Kidney (tissue), 22 donors: ENCODE measurements at places on chromosomes 6 and 20. TPM values are rescaled to one million over a fixed set of nuclear protein-coding genes. Genes with fewer than 3 reads are reported as not detected.

The MAN1A1 gene
- polyA plus RNA-seq, result 30.4 TPM

The RNF217 gene
- 3.1 TPM for polyA plus RNA-seq

The CDSN gene
- polyA plus RNA-seq, result not detected

The FKBP1C gene
- 1.6 TPM for polyA plus RNA-seq

The RAMACL gene
- not detected for polyA plus RNA-seq

The DNAH8 gene
- not detected for polyA plus RNA-seq

The RAET1G gene
- 1.3 TPM for polyA plus RNA-seq

The TRMT6 gene
- polyA plus RNA-seq, result 9.1 TPM

The SLC22A16 gene
- polyA plus RNA-seq, result not detected

The BPI gene
- polyA plus RNA-seq, result 1.5 TPM

The NPBWR2 gene
- not detected for polyA plus RNA-seq

The TCF15 gene
- polyA plus RNA-seq, result 1.6 TPM

The BTN2A1 gene
- 15.6 TPM for polyA plus RNA-seq

The MYLK2 gene
- polyA plus RNA-seq, result not detected

The FAM83B gene
- polyA plus RNA-seq, result 0.77 TPM

The HLA-F gene
- polyA plus RNA-seq, result 52.1 TPM

The ADGB gene
- polyA plus RNA-seq, result not detected

The IPCEF1 gene
- 2.7 TPM for polyA plus RNA-seq

The TRIM40 gene
- not detected for polyA plus RNA-seq

The GPSM3 gene
- polyA plus RNA-seq, result 6.2 TPM

The CASS4 gene
- polyA plus RNA-seq, result 0.22 TPM

The RHAG gene
- not detected for polyA plus RNA-seq

The ADIG gene
- 0.58 TPM for polyA plus RNA-seq

The CDH26 gene
- polyA plus RNA-seq, result 0.47 TPM

The MAP7 gene
- 16.0 TPM for polyA plus RNA-seq

The RIPOR3 gene
- polyA plus RNA-seq, result 10.5 TPM

The SLC35D3 gene
- not detected for polyA plus RNA-seq

The SCRT2 gene
- polyA plus RNA-seq, result not detected

The POLR1H gene
- 52.8 TPM for polyA plus RNA-seq

The CD83 gene
- 15.4 TPM for polyA plus RNA-seq

The ID4 gene
- polyA plus RNA-seq, result 17.9 TPM

The ELMO2 gene
- polyA plus RNA-seq, result 21.0 TPM

The NKX2-2 gene
- not detected for polyA plus RNA-seq

The FOXC1 gene
- 18.0 TPM for polyA plus RNA-seq

The COL12A1 gene
- 12.3 TPM for polyA plus RNA-seq

The MYCT1 gene
- polyA plus RNA-seq, result 6.4 TPM

The SLCO4A1 gene
- 12.4 TPM for polyA plus RNA-seq

The RAET1L gene
- not detected for polyA plus RNA-seq

The DDAH2 gene
- 147 TPM for polyA plus RNA-seq

The CLPSL2 gene
- not detected for polyA plus RNA-seq

The FNDC1 gene
- 0.69 TPM for polyA plus RNA-seq

The POM121L2 gene
- polyA plus RNA-seq, result not detected

The DNMT3B gene
- polyA plus RNA-seq, result 1.2 TPM

The ADGRF5 gene
- 44.1 TPM for polyA plus RNA-seq

The PERP gene
- 24.8 TPM for polyA plus RNA-seq

The GSTA2 gene
- polyA plus RNA-seq, result 133 TPM

The CST9L gene
- polyA plus RNA-seq, result not detected

The ARHGAP18 gene
- 26.5 TPM for polyA plus RNA-seq

The PM20D2 gene
- polyA plus RNA-seq, result 5.7 TPM

The PAK5 gene
- 0.22 TPM for polyA plus RNA-seq

The HRH3 gene
- polyA plus RNA-seq, result not detected

The TTLL9 gene
- 0.82 TPM for polyA plus RNA-seq

The RSPO3 gene
- 1.2 TPM for polyA plus RNA-seq

The SERINC3 gene
- polyA plus RNA-seq, result 41.6 TPM

The NRSN1 gene
- not detected for polyA plus RNA-seq
